Sciatic nerve (tissue), 2 donors: ENCODE measurements at places on chromosomes 4 and X.

GRCh38 chrX:22788221-22788620, 211.5 kb upstream of the DDX53 start:
- DNase-seq, result no peak

DNA sequence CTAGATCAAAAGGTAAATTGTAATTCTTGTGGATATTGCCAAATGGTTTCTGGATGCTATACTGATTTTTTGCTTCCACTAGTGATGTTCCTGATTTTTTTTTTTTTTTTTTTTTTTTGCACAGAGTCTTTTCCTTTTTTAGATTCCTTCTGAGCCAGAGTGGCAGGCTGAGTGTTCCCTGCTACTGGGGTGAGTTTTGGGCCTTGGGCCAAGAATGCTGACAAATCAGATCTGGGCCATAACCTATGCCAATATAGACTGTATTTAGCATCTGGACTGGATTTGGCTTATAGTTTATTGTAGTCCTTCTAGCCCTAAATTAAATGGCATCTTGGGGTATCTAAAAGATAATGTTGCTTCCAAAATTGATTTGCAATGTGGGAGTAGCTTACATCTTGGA, 52.8 kb downstream of the REPS2 start:
- no peak for DNase-seq

GRCh38 chr4:5887011-5887360, 5.9 kb downstream of the CRMP1 start:
- no peak for DNase-seq

DNA sequence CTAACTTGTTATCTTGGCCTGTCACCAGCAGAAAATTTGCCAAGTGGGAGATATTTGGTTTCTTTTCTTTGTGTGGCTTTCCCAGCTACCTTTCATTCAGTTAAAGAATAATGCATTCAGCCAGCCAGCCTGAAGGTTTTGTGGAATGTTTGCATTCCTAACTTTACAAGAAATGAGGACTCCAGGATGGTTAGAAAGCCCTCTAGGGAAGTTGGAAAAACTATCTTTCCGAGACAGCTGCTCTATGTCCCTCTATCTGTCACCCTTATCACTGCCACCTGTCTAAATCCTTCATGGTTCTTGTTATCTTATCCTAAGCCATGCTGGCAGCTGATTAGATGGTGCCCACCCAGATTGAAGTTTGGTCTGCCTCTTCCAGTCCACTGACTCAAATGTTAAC, 384.2 kb downstream of the SH3BGRL start:
- DNase-seq, result no peak

DNA sequence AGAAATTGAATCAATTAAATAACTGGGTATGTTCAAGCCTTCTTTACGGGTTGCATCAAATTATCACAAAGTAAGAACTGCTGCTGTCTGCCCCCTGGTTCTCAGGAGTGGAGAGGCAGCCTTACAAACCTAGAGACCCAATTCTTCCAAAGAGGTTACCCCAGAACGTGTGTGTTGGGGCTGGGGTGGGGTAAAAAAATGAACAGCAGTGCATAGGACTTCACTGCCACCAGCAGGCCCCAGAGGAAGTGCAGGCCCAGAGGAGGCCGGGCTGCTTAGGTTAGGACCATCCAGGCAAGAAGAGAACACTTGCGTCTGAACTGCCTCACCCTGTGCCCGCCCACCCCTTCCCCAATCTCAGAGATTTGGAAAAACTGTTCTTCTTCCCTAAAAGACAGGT, 1.5 kb upstream of the NWD2 start:
- no peak for DNase-seq

- no peak for DNase-seq
Measured at GRCh38 chr4:61049018-61049417, 151.1 kb upstream of the ADGRL3 start.

DNA sequence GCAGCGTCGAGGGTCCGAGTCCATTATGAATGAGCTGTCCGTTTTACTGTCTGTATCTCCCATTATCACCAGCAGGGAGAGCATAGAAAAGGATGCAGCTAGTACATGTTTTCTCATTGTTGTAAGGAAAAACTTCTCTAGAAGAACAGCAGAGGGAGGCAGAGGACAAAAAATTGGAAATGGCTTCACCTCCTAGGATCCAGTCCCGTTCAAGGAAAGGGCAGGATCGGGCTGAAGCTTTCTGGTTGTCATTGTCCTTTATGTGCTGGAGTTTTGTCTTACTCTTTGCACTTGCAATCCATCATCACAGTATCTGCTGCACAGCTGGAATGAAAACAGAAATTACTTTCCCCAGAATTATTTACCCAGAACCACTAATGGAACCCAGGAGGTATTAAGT, 14.7 kb downstream of the NDP start:
- DNase-seq, result no peak

GRCh38 chr4:77052352-77052751, 23.4 kb downstream of the CCNI start:
- DNase-seq, result peak; percentile 66

- DNase-seq, result no peak
Measured at GRCh38 chr4:10747186-10747585, 62.6 kb upstream of the CLNK start.

DNA sequence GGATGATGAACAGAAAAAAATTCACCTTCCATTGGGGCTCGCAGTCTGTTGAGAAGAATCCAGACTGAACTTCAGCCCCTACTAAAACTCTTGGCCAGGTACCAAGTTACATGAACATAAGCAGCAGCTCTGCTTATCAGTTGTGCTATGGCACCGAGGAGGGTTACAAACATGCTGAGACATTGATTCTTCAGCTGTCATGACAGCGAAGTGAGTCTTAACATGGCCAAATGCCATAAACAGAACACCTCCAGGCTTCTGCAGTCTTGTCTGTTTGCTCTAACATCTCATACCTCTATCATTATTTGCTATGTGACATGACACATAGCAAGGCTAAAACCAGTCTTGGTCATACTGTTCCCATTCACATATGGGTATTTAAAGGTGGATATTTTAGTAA, 521.5 kb downstream of the GRID2 start:
- no peak for DNase-seq

DNA sequence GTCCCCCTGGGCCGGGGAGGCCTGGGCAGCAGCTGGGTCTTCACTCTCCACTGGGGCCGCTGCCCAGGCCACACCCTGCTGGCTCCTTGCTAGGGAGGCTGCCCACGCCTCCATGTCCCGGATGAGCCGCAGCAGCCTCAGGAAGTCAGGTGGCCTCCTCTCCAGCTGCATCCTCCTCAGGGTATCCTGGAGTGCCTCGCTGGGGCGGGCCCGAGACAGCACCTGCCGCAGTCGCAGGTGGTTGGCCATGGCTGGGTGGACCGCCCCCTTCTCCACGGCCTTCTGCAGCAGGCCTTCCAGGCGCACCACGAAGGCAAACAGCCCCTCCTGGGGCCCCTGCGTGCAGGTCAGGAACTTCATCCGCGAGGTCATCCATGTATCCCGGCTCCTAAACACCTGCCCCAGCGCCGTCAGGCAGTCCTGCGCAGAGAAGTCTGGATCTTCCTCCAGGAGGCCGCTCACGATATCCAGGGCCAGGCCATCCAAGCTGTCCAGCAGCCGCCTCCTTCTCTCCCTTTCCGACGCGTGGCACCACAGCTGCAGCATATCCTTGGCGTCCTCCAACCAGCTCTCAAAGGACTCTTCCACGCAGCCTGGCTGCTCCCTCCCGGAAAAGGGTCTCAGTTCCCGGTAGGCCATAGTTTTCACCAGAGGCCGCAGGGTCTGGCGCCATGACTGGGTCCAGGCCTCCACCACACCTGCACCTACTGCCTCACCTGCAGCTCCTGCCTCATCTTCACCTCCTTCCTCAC, 2.1 kb downstream of the PNMA6F start:
- no peak for DNase-seq

DNA sequence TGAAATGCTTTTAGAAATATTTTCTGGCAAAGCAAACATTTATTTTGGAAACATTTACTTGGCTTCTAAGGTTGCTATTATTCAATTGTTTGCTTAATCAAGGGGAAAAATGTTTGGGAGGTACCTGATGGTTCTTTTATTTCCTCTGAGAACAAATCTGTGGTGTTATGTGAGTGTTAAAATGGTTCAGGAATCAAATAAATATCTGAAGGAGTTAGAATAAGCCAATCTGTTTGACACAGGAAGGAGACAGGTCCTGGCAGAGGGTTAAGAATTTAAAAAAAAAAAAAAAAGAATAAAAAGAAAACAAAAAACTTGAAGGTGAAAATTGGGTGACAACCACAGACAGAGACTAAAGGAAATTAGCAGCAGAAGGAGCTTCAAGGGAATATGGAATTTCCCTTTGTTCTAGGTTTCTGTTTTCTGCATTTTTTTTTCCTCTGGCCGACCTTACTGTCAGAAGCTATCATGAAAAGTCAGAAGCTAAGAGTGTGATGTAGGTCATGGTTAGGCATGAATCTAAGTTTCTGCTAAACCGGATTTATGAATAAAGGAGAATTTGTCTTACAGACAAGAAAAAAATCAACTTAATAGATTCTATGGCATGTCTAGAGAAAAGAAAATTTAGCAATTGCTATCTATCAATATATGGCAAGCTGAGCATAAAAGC, 78.6 kb upstream of the PNPLA4 start:
- DNase-seq, result no peak

- DNase-seq, result no peak
Measured at GRCh38 chr4:159416073-159416472, 313.2 kb downstream of the RAPGEF2 start.
